ENCODE measurements at places on chromosomes 5 and 9.
A peak's percentile ranks its signal among the peaks of the same experiment; 100 is the strongest.

GRCh38 chr5:40356248-40356647 lies 323.5 kb upstream of the PTGER4 start:
- no peak for DNase-seq

- no peak for DNase-seq
These were observed 393.5 kb downstream of the PDE4D start for GRCh38 chr5:59500014-59500413.

DNA sequence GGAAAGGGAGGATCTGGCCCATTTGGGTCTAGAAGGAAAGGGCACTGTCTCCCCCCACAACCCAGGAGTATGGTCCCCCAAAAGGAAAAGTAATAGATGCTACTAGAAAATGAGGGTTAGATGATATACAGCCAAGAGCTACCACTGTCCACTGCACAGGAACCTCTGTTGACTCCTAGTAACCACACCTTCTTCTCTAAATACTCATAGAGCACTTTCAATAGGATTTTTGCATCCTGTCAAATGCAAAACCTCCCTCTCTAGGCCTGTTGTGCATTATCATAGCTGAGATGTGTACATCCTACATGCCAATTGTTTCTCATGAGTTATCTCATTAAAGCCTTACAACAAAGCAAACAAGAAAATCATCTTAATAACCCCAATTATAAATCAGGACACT lies 66.8 kb downstream of the THBS4 start:
- no peak for DNase-seq

DNA sequence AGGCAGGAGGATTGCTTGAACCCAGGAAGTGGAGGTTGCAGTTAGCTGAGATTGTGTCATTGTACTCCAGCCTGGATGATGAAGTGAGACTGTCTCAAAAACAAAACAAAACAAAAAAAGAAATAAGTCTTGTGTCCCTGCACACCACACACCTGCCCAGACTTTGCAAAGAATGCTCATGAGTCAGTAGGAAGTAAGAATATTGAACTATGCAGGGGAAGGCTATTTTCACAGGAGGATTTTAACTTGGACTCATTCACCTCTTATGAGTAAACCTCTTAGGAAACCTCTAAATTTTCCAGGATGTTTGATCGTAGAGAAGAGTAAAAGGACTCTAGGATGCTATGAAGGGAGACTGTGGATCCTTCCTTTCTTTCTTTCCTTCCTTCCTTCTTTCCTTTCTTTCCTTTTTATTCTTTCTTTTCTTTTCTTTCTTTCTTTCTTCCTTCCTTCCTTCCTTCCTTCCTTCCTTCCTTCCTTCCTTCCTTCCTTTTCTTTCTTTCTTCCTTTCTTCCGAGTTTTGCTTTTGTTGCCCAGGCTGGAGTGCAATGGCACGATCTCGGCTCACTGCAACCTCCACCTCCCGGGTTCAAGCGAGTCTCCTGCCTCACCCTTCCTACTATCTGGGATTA lies 96.7 kb upstream of the CLINT1 start:
- no peak for DNase-seq

DNA sequence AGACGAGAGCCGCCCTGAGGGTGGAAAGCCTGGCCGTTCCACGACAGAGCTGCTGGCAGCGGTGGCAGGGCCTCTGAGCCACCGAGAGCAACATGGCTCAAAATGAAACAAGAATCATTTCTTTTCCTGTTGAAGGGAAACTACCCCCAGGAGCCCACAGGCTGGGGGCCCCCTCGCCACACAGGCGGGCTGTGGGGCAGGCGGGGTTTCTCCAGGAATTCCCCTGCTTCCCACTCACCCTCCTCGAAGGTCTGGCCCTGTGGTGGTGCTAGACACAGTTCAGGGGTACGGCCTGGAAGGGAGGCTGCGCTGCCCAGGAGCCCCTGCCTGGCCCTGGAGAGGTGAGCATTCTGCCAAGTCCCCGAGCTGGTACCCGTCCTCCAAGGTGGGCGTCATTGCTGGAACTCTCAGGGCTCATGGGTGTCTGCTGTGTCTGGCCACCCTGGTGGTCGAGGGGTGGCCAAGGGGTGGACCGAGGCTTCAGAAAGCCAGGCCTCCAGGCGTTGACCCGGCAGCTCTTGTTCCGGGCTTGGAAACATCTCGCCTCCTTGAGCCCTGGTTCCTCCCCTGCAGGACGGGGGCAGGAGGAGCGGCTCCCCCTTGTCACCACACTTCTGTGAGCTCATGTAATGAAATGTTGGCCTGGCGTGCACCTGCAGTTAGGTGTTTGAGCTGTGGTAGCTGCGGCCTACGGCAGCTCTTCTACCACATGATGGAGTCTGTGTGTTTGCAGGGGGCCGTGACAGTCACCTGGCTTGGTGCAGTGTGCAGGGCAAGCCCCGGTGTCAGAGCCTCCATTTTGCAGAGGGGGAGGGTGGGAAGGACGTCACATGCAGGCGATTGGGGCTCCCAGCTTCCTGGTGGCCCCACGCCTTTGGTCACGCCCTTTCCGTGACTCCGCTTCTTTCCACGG lies 65.3 kb downstream of the RXRA start:
- no peak for DNase-seq

GRCh38 chr5:171310212-171310818 lies 1.3 kb downstream of the TLX3 start:
- no peak for DNase-seq

GRCh38 chr9:15135164-15135792 lies 171.7 kb downstream of the TTC39B start:
- DNase-seq: peak; percentile 51

DNA sequence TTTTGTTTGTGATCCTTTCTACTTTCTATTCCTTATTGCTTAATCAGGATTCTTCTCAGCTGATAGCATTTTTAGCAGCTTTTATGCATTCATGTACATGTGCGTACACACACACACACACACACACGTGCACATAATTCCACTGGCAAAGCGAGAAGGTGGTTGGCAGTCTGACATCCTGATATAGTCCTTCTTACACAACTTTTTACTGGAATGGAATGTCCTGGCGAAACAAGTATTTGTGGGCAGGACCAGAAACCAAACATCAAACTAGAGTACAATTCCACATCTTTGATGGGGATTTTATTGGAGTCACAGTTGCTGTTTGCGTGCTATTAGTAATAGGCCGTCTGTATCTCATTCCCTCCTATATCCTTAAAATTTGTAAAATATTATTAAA lies 356.5 kb downstream of the CCDC171 start:
- no peak for DNase-seq

DNA sequence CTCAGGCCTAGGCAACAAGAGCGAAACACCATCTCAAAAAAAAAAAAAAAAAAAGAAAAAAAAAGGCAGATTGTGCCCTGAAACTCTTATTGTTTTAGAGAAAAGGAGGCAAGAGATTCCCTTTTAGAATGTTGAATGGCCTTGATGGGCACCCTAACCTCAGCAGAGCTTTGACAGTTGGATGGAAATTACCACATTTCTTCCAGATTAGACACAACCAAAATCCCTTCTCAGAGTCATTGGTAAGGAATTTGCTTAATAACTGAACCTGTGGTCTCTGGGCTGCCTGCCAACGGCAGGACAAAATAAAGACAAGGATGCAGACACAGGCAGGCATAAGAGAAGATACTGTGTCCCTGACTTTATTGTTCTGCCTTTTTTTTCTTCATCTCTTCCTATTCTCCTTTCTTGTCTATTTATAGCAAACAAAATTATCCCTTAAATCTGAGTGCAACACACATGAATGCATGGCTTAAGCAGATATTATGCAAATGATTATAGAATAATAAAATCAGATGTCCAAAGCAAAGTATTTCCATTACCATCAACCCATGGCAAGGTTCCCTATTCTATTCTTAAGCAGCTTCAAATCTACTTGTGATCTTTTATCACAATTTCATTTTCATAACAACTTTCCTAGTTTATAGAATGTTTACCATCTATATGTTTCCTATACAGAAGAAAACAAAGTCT lies 37.3 kb upstream of the TRIO start:
- no peak for DNase-seq

DNA sequence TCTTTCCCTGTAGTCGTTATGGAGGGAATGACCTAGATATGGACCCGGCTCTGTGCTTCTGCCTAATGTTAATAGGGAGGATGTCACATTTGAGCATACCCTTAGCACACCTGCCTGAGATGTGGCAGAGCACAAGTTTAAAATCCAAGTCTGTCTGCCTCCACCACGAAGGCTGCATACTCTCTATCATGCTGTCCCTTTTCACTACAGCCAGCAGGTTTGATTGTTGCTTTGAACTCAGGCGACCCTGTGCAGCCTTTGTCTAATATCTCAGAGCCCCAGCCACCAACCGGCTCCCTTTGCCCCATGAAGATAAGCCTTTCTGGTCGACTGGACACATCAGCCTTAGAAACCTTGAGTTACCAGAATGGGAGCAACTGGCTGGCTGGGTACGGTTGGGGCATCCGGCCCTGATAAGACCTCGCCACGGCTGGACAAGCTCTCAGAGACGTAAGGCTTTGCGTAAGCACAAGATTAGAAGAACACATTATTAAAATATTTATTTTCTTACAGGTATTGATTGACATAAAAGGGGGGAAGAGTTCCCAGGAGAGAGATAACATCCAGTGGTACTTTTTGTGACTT lies 222.0 kb upstream of the TRIM32 start:
- DNase-seq: no peak

GRCh38 chr5:102611312-102611711 lies 112.5 kb upstream of the SLCO6A1 start:
- DNase-seq: no peak

GRCh38 chr5:133610489-133611356 lies 1.6 kb downstream of the FSTL4 start:
- DNase-seq: peak; percentile 70

DNA sequence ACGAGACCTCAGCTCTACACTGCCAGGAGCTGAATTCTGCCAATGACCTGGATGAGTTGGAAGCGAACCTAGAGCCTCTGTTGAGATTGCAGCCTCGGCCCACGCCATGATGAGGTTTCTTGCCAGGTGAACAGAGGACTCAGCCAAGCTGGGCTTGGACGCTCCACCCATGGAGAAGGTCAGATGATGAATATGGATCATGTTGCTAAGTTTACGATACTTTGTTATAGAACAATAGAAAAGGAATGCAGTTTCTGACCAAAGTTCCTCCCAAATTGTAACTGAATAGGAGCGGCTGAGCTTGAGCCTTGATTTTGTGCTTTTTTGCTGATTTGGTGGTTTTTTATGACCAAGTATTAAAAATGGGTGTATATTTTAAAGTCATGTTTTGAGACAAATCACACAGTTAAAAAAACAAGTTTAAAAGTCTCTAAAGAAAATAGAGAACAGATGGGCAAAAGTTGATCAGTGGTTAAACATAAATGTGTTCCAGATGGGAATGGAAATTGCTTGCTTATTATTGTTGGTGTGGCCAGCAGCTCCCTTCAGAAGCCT lies 32.9 kb downstream of the ROPN1L start:
- DNase-seq: no peak

DNA sequence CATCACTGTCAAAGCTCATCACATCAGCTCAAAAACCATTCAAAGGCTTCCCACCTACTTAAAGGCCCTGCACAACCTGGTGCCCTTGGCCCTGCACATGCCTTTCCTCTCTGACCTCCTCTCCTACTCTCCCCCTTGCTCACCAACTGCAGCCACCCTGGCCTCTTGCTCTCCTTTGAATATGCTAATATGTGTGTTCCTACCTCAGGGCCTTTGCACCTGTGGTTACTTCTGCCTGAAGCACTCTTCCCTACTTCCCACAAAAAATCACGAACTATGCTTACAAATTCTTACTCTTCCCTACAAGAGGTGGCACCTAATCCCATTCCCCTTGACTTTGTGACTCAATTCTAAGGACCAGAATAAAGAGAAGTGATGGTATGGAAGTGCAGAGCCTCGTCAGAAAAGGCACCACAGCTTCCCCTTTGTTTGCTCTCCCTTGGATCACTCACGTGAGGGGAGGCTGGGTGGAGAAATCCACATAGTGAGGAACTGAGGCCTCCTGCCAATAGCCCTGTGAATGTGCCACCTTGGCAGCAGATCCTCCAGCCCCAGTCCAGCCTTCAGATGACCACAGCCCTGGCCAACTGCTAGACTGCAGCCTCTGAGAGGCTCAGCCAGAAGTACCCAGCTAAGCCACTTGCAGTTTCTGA lies 3.2 kb upstream of the TMEM171 start:
- no peak for DNase-seq

DNA sequence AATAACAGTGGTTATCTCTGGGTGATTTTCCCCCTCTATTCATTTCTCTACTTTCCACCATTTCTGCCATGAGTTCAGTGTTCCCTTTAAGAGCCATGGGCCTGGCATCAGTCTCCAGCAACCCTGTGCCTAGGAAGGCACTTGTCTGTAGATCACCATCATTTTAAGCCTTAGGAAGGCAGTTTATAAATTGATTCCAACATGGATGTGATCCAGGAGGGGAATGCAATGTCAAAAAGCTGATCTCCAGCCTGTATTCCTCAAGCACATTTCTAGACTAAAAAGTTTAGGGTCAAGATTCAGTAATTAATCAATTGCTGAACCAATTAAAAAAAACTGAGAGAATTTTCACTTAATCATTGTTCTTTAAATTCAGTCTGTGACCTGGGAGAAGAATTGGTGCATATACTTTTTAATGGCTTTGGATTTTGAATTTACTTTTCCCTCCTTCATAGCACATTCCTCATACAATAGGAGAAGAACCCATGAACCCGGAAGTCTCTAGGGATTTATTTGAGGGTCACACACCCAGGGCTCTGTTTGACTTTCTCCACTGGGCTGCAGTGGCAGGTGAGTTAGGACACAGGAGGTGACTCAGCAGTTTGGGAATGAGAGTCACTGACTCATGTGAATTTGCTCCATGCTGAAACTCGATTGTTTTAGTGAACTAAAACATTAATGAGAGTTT lies 6.1 kb upstream of the ERMP1 start:
- DNase-seq: no peak

DNA sequence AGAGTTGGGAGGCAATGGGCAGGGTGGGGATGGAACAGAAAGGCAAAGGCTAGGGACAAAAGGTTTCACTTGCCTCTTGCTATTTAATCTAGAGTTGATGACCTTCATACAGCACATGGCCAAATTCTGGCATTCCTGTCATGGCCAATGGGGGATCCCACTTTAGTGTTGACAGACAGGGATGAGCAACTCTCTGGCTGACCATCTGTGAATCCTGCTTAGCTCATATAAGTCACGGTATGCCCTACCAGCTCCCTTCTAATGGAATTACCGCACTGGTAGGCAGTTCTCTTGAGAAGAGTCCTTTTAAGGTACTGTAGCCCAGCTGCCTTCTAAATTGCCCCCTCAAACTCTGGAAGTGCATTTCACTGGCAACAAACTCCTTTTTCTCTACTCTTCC lies 76.1 kb downstream of the MAMDC2 start:
- no peak for DNase-seq

DNA sequence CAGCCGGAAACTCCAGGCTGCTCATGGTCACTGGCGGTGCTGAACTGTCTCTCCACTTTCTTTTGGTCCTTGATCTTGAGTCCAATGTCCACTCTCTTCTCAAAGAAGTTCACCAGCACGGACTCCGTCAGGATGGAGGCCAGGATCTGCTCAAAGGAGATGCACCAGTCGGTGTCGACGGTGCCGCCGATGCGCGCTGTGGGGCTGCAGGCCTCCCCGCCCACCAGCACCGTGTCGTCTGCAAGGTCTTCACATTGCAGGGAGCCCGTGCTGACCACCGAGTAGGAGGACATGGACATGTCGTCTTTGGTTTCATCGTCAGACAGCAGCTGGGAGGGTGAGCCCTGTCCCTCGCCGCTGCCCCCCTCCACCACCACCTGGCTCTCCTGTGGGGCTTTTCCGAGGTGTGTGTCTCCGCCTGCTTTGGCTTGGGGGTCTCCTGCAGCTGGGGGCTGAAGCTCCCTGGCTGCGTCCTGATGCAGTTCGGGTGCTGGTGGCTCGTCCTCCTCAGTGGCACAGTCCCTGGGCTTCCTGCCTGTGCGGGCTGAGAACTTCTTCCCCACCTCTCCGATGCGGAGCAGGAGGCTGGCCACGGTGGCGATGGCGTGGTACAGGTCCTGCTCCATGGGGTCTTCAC lies 5.0 kb upstream of the MRNIP start:
- DNase-seq: no peak

All from progenitor cell of endocrine pancreas (in vitro differentiated cells).